ENCODE measurements at places on chromosomes 3 and 15.

GRCh38 chr15:92580521-92580920 is 75.1 kb downstream of the FAM174B start:
- DNase-seq = no peak

DNA sequence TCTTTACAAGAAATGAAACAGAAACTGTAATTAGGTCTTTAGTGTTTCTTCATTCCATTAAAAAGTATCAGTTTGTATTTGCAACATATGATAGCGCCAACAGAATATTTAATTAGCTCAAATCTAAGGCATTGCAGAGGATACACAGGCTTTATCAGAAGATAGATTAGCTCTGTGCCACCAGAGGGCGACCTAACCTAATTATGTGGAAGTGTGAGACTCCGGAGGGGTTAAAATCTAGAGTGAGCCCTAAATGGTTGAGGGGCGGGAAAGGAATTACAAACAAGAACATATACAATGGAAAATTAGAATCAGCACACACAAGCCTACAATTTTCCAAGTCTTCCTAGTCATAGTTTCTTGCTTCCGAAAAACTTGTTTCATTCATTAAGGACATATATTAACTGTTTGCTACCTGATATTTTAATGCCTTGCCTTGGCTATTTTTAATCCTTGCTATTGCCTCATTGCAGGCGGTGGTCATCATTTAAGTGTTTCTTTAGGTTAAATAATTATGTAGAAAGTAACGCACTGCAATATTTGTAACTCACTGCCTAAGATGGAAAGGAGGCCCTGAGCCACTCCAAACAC is 18.0 kb upstream of the RYR3 start:
- DNase-seq = peak; percentile 33

DNA sequence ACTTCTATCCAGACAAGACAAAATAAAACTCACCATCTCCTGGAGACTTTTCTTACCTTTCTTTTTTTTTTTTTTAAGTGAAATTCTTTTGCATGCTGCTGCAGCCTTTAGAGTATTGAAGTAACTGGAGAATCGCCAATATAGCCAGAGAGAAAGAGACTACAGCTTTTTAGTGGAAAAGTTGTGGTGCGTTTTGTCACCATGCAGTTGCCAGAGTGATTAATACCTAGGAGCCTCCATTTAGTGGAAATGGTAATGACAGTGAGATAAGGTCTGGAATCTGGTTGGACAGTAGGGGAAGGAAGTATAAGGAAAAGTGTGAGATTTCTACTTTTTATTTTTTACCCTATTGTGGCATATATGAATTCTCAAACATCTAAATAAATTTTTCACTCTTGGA is 18.1 kb upstream of the PARP14 start:
- DNase-seq = no peak

DNA sequence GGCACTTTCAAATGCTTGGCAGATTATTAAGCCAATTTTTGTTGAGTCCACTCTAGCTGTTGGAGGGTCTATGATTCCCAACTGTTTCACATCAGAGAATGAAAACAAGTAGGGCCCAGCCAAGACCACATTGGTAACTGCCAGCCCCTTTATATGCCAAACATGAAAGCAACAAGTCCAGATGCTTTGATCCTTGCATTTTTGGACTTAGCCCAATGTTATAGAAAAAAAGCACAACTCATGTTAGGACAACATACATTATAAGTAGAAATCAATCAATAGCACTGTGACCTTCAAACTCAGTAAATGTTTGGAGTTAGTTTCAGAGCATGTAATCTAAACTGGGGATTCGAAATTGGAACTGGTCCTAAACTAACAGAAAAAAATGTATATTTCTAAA is 674.7 kb downstream of the MECOM start:
- peak; percentile 73 for DNase-seq

DNA sequence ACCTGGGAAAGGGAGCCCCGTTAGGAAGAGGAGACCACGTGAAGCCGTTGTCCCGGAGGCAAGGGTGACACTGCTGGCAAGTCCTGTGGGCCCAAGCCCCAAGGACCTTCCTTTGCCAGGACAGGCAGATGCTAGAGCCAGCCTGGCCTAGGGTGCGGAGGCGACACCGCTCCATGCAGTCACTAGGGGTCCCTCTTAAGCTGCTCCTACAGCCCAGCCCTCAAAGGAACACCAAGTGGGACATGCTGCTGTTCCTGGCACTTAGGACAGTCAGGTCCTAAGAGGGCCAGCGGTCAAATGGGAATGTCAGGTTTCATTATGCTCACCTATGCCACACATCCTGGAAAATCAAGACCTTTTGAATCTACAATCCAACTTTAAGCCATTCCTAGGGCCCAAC is 59.7 kb downstream of the RPN1 start:
- no peak for DNase-seq

- DNase-seq = no peak
These were observed 2.6 kb downstream of the CLDN1 start for GRCh38 chr3:190319660-190320059.

GRCh38 chr3:185371306-185372074 is 8.6 kb downstream of the MAP3K13 start:
- DNase-seq = no peak

DNA sequence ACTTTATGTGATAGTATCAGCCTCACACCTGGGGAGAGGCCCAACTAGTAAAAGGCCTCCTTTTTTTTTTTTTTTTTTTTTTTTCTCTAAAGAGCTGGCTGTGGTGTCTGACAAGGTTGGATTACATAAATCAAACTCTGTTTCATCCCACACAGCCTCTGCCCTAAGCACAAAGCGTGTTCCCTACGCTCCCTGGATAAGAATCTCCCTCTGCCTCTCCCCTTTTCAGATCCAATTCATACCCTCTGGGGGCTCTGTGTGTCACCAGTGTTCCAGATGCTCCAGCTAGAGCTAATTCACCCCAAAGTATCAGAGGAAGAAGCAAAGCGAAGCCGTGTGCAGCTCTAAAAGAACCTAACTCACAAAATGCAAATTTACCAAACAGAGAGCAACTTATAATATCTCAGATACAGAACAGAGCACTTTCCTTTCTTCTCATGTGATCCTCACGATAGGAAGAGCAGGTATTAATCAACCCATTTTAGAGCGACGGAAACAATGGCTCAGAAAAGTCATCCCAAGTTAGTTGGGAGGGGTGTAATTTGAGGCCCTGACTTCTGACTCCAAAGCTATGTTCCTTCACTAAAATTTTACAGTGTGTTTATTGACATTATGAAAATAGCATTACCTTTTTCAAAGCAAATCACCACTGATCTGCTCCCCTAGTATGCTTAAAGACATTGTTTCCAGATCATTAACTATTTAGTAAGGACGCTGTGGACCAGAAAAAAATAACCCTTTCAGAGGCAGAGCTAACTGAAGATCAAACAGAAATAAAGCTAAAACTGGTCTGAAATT is 12.4 kb downstream of the BMF start:
- no peak for DNase-seq

DNA sequence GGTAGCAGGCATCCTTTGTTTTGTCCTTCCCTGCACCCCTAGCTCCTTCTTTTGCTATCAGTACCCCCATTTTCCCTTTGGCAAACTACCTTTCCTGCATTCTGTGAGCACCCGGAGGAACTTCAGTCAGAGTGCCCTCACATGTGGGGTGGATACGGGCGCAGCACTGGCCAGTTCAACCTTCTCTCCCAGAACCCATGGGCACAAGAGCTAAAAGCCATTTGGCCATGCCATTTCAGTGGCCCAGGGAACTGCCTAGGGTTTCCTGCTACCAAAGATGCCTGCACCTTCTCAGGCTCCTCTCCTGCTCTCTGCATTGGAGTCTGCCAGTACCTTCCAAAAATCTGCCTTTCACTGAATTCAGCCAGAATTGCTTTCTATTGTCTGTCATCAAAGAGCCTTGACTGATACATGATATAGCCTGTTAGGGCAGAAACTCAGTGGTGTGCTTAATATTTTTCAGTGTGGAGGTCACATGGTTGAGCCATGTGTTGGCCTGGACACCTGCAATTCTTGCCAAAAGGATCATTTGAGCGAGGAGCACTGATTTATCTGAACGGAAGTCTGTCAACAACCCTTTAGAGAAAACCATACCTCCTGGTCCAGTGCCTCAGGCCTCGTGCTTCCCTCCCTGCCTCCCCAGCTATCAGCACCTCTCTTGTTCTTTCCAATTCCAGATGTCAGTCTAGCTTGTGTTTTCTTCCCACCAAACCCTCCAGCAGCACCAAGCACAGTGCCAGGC is 27.0 kb upstream of the HHATL start:
- DNase-seq = no peak

GRCh38 chr3:124786511-124787241 is 56.4 kb downstream of the UMPS start:
- no peak for DNase-seq

GRCh38 chr15:25208735-25209134 is 230.1 kb downstream of the UBE3A start:
- no peak for DNase-seq

DNA sequence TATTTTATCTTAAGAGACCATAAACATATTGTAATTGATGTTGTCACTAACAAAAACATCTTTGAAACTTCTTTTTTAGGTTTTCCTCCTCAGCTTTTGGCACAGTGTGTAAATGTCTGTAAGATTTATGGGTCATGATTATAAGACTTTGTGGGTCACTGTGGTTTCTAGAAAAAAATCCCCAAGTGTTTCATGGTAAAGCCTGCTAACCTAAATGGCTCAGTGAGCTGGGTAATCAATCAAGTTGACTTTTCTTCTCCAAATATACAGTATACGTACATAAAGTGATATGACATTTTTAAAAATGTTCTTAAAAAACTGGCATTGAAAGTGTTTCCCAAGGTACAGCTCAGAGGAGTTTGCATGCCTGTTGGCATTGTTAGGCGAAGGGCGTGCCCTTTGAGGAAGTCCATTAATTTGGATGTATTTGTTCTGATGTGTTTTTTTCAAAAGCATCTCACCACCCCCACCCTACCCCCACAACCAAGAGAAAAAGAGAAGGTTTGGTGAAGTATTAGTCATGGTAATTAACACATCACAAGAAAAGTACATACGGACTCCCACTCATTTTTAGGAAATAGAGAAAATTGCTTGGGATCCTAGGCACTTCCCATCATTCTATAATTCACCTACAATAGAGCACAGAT is 385.4 kb upstream of the LRRC3B start:
- no peak for DNase-seq

DNA sequence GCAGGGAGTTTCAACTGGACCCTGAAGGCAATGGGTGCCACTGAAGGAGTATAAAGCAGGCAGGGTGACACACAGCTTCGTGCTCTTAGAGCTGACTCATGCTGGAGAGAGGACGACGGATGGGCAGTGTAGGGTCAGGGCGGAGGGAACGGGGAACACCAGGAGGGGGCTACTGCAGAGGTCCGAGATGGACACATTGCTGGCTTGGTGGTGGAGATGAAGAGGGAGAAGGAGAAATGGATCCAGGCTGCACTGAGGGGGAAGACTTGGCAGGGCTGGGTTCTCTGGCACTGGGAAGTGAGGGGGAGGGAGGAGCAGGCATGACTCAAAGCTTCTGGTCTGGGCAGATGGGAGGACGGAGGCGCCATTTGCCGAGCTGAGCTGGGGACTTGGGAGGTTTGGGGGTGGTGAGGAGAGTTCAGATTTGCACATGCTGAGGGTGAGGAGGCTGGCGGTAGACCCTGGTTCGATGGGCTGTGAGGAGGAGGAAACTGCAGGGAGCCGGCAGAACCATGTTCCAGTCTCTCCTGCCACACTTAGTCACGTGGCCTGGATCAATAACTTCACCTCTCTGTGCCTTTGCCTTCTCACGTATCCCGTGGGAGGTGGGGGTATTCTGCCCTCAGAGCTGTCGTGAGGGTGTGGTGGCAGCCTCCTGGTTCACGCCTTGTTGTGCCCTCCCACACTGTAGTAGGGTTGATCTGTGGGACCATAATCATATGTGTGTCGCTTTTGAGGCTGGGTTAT is 4.6 kb upstream of the KCTD6 start:
- DNase-seq = no peak

GRCh38 chr3:100420885-100421284 is 19.5 kb downstream of the LNP1 start:
- no peak for DNase-seq

DNA sequence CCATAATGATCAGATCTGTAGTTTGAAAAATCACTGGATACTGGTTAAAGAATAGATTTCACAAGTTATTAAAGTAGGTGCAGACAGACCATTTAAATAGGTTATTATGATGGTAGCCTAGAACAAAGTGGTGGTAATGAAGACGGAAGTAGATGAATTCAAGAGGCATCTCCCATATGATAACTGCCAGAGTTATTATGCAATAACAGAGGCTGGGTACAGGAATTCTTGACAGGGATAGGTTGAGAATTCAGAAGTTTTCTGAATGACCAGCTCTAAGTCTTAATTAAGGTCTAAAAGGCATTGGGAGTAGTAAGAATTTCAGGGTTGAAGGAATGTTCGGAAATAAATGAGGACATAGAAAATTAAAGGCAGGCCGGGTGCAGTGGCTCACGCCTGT is 108.9 kb downstream of the PEAK1 start:
- DNase-seq = no peak

- peak; percentile 64 for DNase-seq
These were observed 768 bp upstream of the SEMA5B start for GRCh38 chr3:123028233-123028828.

DNA sequence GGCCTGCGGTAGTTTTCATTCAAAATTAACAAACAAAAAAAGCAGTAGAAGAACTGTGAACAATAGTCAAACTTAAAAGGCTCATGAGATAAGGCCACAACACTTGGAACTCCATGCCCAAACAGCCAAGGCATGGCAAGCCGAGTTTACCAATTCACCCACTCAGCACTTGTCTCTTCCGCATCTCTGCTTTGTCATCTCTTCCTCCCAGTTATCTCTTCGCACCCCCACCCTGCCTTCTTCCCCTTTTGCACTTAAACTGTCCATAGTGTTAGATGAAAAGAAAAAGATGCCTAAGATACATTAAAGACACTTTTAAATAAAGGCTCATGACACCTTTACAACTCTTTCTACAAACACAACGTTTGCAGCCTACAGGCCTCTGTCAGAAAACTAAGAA is 11.1 kb downstream of the TLE3 start:
- no peak for DNase-seq

GRCh38 chr3:131299836-131300235 is 81.7 kb upstream of the NUDT16 start:
- no peak for DNase-seq

GRCh38 chr3:46671541-46672348 is 21.7 kb downstream of the ALS2CL start:
- DNase-seq = no peak

DNA sequence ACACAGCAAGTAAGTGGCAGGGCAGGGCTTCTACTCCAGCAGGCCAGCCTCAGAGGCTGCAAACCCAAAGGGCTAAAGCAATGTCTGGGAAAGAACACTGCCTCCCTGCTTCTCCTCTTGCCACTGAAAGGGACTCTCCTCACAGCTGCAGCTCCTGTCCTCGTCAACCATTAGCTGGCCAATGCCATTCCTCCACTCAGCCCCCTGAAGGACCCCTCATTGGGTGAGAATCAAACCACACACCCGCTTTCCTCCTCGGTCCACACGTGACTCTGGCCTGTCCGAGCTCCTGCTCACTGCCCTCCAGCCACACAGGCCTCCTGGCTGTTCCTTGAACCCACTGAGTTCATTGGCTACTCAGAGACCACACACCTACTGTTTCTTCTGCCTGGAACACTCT is 253.7 kb upstream of the TLE3 start:
- no peak for DNase-seq

Measured in NCI-H446 (cell line).